ENCODE measurements at places on chromosomes 3 and 15. TPM values are rescaled to one million over a fixed set of nuclear protein-coding genes. Genes with fewer than 3 reads are reported as not detected.

LEKR1 gene
- 1.1 TPM for total RNA-seq

ARHGAP31 gene
- 2.0 TPM for total RNA-seq

SV2B gene
- total RNA-seq: 0.03 TPM

CCDC13 gene
- 0.79 TPM for total RNA-seq
